ENCODE measurements at places on chromosomes 1 and 21. TPM values are rescaled to one million over a fixed set of nuclear protein-coding genes. Genes with fewer than 3 reads are reported as not detected.

The ADORA3 gene
- 29.5 TPM for total RNA-seq

The XKR8 gene
- total RNA-seq = 6.8 TPM

GRCh38 chr1:181044449-181044966 is 10.7 kb downstream of the MR1 start:
- no peaks in the 10 kb centered on the region for H3K27me3 ChIP-seq
- peaks cover 10% of the 10 kb centered on the region for H3K4me1 ChIP-seq
- H3K36me3 ChIP-seq = peaks cover 5% of the 10 kb centered on the region

DNA sequence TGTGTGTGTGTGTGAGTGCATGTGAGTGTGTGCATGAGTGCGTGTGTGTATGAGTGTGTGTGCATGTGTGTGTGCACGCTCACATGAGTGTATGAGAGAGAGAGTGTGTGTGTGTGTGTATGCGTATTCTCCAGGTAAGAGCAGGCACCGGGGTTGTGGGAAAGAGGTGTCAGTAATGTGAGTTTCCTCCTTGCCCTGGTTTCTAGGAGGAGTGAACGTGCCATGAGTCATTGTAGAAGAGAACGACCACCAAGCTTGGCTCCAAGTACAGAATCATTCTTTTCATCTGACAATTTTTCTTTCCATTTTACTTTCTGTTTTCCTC is 79.1 kb downstream of the POFUT2 start:
- no peak for DNase-seq
- H3K27me3 ChIP-seq = no peaks in the 10 kb centered on the region
- H3K27ac ChIP-seq = no peak overlapping the region
- peaks cover 49% of the 10 kb centered on the region for H3K36me3 ChIP-seq
- H3K4me1 ChIP-seq = peaks cover 12% of the 10 kb centered on the region

- H3K36me3 ChIP-seq = no peaks in the 10 kb centered on the region
- no peaks in the 10 kb centered on the region for H3K4me1 ChIP-seq
- no peaks in the 10 kb centered on the region for H3K27me3 ChIP-seq
Measured at GRCh38 chr1:228073857-228074545, 8.5 kb upstream of the ARF1 start.

DNA sequence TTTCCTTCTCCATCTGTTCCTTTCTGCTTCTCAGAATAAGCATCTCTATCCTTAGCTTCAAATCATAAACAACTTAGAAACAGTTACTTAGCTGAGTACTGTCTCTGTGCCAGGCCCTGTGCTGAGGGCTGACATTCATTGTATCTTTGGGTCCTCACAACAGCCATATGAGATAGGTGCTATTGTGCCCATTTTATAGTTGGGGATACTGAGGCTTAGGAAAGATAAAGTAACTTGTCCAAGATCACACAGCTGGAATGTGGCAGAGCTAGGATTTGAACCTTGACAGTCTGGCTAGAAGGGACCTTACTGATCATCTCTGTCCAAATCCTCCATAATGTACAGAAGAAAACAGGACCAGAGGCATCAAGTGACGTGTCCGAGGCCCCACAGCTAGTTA is 25.0 kb downstream of the CD247 start:
- no peaks in the 10 kb centered on the region for H3K4me1 ChIP-seq
- H3K36me3 ChIP-seq = no peaks in the 10 kb centered on the region
- no peaks in the 10 kb centered on the region for H3K27me3 ChIP-seq
- no peak overlapping the region for H3K4me3 ChIP-seq

DNA sequence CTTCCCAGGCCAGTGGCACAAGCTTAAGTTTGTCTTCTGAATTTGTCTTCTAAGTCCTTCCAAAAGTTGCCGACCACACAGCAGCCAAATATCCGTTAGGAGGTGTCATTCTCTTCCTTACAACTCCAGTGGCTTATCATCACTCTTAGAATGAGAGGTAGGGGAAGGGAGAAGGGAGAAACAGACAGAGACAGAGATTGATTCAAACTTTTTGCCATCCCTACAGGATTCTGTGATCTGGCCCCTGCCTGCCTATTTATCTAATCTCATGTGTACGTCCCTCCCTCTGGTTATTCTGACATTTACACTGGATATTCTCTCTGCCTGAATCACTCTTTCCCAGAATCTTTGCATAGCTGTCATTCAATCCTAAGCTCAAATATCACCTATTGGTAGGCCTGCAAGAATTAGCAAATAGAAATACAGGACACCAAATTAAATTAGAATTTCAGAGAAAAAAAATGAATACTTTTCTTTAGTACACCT is 488 bp upstream of the GNL2 start:
- peak overlapping the region; percentile 78 for H3K4me3 ChIP-seq
- H3K27me3 ChIP-seq = no peaks in the 10 kb centered on the region
- peak overlapping the region; percentile 20 for H3K27ac ChIP-seq

DNA sequence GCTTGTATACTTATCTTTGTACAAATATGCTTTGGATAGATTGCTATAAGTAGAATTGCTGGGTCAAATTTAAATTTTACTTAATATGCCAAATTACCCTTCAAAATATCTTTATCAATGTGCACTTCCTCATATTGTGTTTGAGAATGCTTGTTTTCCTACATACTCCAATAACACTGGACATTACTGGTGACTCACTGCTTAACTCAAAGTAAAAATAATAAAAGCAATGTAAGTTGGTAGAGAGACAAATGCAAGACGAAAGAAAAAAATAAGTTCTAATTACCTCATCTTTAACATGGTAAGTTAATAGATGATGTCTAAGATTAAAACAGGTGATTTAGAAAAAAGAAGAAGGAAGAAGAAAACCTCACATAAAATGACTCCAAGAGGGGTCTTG is 7.9 kb upstream of the SH3GLB1 start:
- no peak overlapping the region for H3K4me3 ChIP-seq
- H3K27ac ChIP-seq = no peak overlapping the region
- no peak for DNase-seq
- H3K36me3 ChIP-seq = no peaks in the 10 kb centered on the region
- H3K27me3 ChIP-seq = no peaks in the 10 kb centered on the region

DNA sequence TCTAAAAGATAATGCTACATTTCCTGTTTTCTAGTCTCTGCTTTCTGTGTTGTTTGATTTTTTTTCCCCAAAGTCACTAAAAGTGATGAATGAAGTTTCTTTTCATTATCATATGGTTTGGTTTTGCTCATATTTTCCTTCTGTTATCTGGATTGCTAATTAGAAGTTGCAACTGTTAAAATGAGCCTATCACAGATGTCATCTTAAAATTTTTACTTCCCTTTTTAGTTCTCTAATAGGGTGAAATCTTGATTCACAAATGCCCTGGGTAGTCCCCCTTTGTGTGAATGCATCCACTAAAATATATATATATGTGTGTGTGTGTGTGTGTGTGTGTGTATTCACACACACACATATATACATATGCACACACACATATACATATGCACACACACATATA is 144.1 kb downstream of the GREM2 start:
- no peaks in the 10 kb centered on the region for H3K27me3 ChIP-seq
- no peaks in the 10 kb centered on the region for H3K36me3 ChIP-seq
- H3K4me1 ChIP-seq = no peaks in the 10 kb centered on the region
- no peak for DNase-seq
- H3K27ac ChIP-seq = no peak overlapping the region

GRCh38 chr1:160863061-160863773 is 530 bp upstream of the CD244 start:
- H3K4me1 ChIP-seq = no peaks in the 10 kb centered on the region
- no peak overlapping the region for H3K4me3 ChIP-seq
- no peak for DNase-seq
- no peaks in the 10 kb centered on the region for H3K36me3 ChIP-seq

All from thoracic aorta (tissue), 2 donors.